ENCODE measurements at places on chromosomes 13 and 19. TPM values are rescaled to one million over a fixed set of nuclear protein-coding genes. Genes with fewer than 3 reads are reported as not detected.

GRCh38 chr13:77811981-77812380 lies 106.7 kb downstream of the EDNRB start:
- DNase-seq, result no peak

- DNase-seq, result no peak
Measured at GRCh38 chr19:10818301-10819123, 17.5 kb downstream of the TMED1 start.

GRCh38 chr19:45793178-45793564 lies 526 bp upstream of the DMWD start:
- no peak for DNase-seq

Gene CEACAM4
- not detected for total RNA-seq

- DNase-seq, result peak; percentile 62
Measured at GRCh38 chr19:24033963-24034342, 53.0 kb upstream of the ZNF254 start.

Gene POU4F1
- total RNA-seq, result not detected
